RPMI7951 (cell line): ENCODE measurements at places on chromosomes 1 and 21.

GRCh38 chr1:173469656-173470055 lies 7.5 kb upstream of the PRDX6 start:
- DNase-seq: no peak

GRCh38 chr1:218473522-218473921 lies 128.4 kb downstream of the TGFB2 start:
- DNase-seq: peak; percentile 76

- no peak for DNase-seq
Measured at GRCh38 chr1:115666702-115667101, 24.9 kb downstream of the VANGL1 start.

- DNase-seq: peak; percentile 81
Measured at GRCh38 chr1:211013346-211014240, 120.4 kb downstream of the KCNH1 start.

- no peak for DNase-seq
Measured at GRCh38 chr1:145868232-145868631, 9.4 kb upstream of the PIAS3 start.

DNA sequence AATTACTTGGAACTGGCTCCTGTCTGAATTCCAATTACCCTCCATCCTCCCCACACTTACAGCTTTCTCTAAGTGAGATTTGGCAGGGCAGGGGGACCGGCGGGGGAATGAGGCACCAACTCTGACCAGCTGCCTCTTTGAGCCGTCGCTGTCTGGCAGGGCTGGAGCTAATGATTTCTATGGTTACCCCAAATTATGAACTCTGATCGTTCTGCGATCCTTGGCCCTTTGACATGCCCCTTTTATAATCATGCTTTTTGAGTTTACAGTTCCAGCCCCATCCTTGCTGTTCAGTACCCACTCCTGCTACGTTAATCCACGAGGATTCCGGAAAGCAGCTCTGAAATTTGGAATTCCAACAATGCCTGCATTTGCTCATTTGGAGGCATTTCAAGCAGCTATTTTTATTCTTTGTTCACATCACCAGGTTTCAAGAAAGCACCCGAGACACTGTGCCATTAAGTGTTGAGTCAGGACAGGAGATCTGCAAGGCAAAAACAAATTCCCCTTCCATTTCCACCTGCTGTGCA lies 54.6 kb upstream of the LBR start:
- no peak for DNase-seq

DNA sequence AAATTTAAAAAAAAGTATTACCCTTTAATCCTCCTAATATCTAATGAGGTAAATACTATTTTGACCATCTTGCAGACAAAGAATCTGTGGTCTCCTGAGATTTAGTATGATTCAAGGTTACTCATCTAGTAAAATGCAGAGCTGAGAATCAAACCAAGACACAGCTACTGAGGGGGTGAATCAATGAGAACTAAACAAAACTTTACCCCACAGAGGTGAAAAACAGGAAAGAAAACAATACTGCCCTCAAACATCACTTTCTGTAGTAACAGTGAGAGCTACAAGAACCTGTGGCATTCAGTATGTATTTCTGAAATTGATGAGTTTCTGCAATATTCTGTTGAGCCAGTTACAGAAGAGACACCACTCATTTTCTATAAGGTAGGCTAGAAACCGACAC lies 85.1 kb downstream of the JAK1 start:
- peak; percentile 15 for DNase-seq

- no peak for DNase-seq
Measured at GRCh38 chr1:1259951-1260600, 13.6 kb upstream of the C1QTNF12 start.

- DNase-seq: no peak
Measured at GRCh38 chr1:80424249-80424648, 1376.5 kb upstream of the ADGRL2 start.

GRCh38 chr1:228333739-228334115 lies 72.9 kb downstream of the TRIM11 start:
- no peak for DNase-seq

GRCh38 chr1:226628612-226629155 lies 80.1 kb downstream of the STUM start:
- DNase-seq: no peak

GRCh38 chr1:171916315-171916771 lies 75.0 kb downstream of the DNM3 start:
- peak; percentile 6 for DNase-seq

DNA sequence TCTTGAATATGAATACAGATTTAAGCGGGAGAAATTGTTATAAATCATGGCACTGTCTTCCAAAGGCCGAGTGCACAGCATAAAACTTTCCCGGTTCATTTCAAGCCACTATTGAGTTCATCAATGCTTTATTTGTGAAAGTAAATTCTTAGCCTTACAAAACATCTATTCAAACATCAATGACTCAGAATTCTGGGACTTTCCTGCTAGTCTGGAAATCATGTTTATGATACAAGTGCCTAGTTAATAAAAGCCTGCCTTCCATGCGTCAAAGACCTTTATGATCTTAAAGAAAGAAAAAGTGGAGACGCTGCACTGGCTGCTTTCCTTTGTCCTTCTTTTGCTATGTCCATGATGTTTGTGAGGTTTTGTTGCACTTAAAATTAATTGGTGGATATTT lies 137.7 kb downstream of the SETD4 start:
- DNase-seq: peak; percentile 61

DNA sequence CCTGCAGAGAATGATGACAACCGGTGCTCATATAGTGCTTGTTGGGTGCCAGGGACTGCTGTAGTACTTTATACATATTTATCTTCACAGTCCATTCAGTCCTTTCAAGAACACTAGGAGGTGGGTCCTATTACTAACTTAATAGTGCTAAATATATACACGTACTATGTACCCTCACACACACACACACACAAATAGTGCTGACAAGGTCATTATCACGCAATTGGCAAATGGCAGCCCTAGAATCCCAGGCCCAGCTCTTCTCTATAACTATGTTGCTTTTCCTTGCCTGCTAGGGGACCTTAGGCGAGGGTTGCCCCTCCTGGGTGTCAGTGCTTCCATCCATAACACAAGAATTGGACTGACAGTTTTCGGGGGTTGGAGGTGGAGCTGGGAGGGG lies 33.5 kb downstream of the TNFRSF8 start:
- no peak for DNase-seq

DNA sequence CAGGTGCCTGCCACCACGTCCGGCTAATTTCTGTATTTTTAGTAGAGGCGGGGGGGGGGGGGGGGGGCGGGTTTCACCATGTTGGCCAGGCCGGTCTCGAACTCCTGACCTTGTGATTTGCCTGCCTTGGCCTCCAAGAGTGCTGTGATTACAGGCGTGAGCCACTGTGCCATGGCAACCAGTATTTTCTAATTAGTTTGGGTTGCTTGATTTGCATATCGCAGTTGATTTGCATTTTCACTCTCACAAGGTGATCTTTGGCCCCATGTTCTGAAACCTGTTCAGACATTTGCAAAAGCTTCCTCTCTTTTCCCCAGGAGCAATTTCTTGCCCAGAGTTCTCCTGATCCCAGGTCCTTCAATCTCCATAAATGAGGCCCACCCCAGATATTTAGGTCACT lies 1.7 kb downstream of the TOR3A start:
- no peak for DNase-seq

- no peak for DNase-seq
Measured at GRCh38 chr21:45992301-45993209, 11.0 kb downstream of the COL6A1 start.

DNA sequence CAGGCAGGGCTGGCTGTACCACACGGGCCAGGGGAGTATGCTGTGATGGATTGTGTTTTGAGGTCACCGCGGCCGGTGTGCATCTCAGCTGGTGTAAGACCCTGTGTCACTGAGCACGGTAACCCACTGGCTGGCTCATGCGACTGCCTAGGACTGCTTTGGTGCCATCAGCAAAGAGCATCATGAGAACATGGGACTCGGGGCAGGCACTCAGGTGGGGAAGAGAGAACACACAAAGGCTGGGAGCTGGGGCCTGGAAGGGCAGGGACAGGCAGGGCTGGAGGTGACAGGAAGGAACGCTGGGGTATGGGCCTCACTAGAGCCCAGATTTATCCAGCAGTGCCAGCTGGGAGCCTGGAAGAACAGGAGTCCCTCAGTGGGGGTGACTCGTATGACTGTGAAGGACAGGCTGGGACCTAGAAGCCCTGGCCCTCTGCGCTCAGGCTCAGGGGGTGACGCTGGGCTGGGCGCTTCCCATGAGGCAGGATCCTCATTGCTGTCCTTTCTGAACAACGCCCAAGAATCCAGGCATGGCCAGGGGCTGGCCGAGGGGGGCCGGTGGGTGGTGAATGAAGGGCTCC lies 210.4 kb upstream of the VAMP3 start:
- no peak for DNase-seq
